ENCODE measurements at places on chromosomes 3 and 15.

GRCh38 chr3:160448845-160449635, 546 bp downstream of the TRIM59 start:
- DNase-seq: peak; percentile 56

DNA sequence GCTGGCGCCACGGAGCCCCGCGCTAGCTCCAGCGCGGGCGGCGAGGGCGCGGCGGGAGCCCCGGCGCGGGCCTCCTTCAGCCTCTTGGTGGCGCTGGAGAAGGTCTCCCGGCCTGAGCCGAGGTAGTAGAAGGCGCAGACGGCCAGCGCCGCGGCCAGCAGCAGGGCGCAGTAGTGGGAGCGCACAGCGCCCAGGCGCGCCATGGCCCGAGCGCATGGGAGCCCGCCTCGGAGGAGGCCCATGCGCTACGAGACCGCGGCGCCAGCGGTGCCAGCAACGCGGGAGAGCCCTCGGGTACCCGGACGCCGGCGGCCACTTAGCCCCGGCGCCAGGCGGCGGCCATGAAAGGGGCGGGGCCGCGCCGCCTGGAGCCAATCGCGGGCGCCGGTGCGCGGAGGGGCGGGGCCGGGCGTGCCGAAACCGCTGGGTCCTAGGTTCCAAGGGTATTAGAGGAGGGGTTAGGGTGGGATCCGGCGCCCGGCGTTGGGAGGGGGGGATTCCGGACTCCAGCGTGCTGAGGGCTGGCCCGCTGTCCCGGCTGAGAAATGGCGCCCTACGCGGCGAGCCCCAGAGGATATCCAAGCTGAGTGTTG, at the start of gene XXYLT1:
XXYLT1 (minus strand) TSS at position 343 of the 593 bp plus-strand sequence; CDS start at position 242, 101 bp downstream.
- peak; percentile 90 for DNase-seq

GRCh38 chr15:26182441-26182840, 319.3 kb upstream of the ATP10A start:
- no peak for DNase-seq

GRCh38 chr3:87674397-87675161, 384.2 kb downstream of the CGGBP1 start:
- no peak for DNase-seq

GRCh38 chr3:52838561-52839267, 3.9 kb upstream of the MUSTN1 start:
- no peak for DNase-seq

- DNase-seq: no peak
Measured at GRCh38 chr3:172227340-172228035, 188.1 kb downstream of the FNDC3B start.

DNA sequence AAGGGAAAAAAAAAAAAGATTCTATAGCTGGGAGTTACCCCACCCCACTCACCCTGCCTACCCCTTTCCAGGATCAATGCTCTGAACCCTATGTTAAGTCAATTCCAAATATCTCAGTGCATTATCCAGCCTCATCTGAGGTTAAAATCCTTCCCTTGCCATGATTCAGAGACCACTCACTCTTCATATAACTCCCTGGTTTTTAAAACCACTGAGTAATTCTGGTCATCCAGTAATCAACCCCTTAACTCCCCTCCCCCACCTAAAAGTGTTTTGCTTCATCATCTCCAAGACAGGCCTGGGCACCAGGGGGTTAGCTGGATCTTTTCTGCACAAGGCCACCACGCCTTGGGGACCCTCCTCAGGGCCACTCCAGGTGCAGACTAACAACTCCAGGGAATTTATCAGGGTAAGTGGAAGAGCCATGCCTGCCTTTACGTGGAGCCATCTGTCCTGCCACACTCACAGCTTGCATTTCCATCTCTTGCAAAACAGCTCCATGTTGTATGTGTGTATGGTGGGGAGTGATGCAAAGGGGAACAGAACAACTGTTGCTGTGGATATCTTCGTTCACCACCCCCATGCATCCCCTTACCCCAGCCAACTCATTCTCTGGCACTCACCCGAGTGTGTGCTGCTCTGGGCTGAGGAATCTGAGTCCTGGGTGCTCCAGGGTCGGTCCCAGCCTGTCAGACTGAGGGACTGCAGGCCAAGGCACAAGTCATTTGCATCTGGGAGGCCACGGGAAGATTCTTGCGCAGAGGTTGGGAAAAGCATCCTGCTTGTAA, 30.7 kb upstream of the RPS17 start:
- no peak for DNase-seq

DNA sequence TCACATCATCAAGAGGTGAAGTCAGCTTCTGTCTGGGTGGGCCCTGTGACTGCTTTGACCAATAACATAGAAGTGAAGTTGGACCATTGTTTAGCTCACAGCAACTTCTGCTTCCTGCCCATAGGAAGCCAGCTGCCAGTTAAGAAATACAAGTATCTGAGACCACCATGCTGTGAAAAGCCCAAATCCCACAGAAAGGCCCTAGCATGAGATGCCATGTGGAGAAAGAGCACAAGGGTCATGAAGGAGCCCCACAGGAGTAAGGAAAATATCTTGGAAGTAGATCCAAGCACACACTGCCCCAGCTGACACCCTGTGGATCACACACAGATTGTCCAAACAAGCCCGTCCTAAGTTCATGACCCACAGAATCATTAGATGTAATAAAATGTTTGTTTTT, 28.5 kb downstream of the RTP4 start:
- DNase-seq: no peak

GRCh38 chr3:82672966-82673365, 911.5 kb upstream of the GBE1 start:
- no peak for DNase-seq

GRCh38 chr15:27050163-27050562, 79.2 kb downstream of the GABRG3 start:
- DNase-seq: no peak

- DNase-seq: no peak
Measured at GRCh38 chr3:24158761-24159454, 213.8 kb downstream of the NR1D2 start.
